ENCODE measurements at places on chromosomes 6 and 20. TPM values are rescaled to one million over a fixed set of nuclear protein-coding genes. Genes with fewer than 3 reads are reported as not detected.

DNA sequence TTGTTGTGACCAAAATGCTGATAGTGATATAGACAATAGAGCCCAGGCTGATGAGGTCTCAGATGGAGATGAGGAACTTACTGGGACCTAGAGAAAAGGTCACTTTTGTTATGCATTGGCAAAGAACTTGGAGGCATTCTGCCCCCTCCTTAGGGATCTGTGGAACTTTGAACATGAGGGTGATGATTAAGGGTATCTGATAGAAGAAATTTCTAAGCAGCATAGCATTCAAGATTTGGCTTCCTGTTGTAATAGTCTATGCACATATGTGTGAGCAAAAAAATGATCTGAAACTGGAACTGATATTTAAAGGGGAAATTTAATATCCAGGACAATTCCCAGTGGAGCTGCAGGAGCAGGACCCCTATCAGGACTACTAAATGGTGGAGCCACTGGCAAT, 17.1 kb downstream of the HLA-A start:
- peaks cover 3% of the 10 kb centered on the region for H3K4me1 ChIP-seq
- DNase-seq: no peak

- H3K4me1 ChIP-seq: no peaks in the 10 kb centered on the region
- no peaks in the 10 kb centered on the region for H3K36me3 ChIP-seq
- H3K27ac ChIP-seq: no peak overlapping the region
- no peak overlapping the region for H3K4me3 ChIP-seq
Measured at GRCh38 chr6:85062884-85063283, 298.5 kb upstream of the TBX18 start.

GRCh38 chr6:157228426-157229131, 94.7 kb downstream of the TMEM242 start:
- no peaks in the 10 kb centered on the region for H3K27me3 ChIP-seq
- H3K27ac ChIP-seq: no peak overlapping the region
- no peak for DNase-seq
- no peaks in the 10 kb centered on the region for H3K4me1 ChIP-seq

Gene SRF
- 24.8 TPM for total RNA-seq

- no peak overlapping the region for H3K27ac ChIP-seq
- no peak for DNase-seq
- H3K4me1 ChIP-seq: no peaks in the 10 kb centered on the region
Measured at GRCh38 chr6:132446141-132446854, 45.0 kb upstream of the MOXD1 start.
